SK-N-SH (cell line): ENCODE measurements at places on chromosomes 4 and X. TPM values are rescaled to one million over a fixed set of nuclear protein-coding genes. Genes with fewer than 3 reads are reported as not detected.

- DNase-seq: peak; percentile 22
Observed at GRCh38 chr4:48985976-48986653, at the start of gene CWH43. Gene CWH43, plus strand, starts transcription at chr4:48986275. Its CDS starts 155 bp downstream, at chr4:48986430.

- DNase-seq: peak; percentile 27
Observed at GRCh38 chrX:32524385-32524784, 687.0 kb downstream of the DMD start.

DNA sequence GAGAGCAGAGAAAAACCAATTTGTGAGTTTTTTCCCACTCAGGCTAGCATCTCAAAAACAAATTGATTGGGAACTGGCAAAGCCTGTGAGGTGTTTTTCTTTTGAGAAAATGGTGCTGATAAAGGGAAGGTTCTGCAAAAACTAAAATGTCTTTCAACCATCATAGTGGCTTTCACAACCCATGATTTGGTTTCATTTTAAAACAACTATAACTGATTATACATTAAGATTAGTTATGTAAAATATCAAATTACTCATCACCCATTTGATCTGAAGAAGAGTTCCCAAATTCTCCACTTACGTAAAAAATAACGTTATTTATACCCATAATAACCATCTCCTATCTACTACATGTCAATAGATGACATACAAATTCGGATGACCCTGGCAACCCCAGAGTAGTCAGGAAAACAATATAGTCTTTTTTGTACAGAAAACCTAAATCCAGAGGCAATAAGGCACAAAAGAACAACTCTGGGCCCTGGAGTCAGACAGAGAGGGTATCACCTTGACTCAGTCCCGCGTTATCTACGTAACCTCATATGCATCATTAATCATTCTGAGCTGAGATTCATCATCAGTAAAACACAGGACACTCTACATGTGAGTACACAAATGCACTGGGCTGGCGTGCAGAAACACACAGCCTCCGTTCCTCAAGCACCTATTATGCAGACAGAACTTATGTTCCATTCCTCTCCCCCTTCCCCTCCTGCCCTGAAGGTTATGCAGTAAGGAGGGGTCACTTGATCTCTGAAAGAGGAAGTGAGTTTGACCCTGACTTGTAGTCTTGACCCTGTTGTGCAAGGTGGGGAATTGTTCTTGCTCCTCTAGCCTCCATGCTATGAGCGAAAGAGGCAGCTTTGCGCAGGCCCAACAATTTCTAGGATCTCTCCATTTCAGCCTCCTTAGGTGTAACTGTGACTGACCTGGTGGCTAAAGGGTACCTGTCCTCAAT is 82.2 kb downstream of the SLC9A7 start:
- DNase-seq: no peak

The MAGEA2B gene
- 17.1 and 29.5 TPM in 2 replicates for polyA plus RNA-seq

DNA sequence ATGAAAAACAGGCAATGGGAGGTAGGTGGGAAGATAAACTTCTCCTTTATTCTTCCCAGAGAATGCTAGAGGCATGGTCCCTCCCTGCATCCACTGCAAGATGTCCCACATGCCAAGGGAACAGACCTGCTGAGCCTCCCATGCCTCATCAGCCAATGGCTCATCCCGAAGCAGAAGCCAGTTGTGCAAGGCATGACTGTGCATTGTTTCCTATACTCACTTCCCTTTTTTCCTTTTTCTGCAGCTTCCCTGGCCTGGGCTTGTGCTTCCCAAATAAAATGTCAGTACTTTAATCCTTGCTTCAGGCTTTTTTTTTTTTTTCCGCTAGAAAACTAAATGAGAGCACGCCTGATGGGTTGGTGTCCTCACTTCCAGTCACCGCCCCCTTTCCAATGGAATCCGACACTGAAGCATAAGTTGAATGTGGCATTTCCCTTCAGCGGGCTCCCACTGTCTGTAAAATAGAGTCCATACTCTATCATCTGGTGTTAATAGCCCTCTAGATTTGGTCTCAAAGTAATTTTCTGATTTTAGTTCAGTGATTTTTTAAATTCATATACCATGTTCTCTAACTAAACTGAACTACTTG is 239.0 kb upstream of the JADE1 start:
- DNase-seq: no peak

- no peak for DNase-seq
Observed at GRCh38 chrX:12817528-12817927, 26.3 kb downstream of the PRPS2 start.

DNA sequence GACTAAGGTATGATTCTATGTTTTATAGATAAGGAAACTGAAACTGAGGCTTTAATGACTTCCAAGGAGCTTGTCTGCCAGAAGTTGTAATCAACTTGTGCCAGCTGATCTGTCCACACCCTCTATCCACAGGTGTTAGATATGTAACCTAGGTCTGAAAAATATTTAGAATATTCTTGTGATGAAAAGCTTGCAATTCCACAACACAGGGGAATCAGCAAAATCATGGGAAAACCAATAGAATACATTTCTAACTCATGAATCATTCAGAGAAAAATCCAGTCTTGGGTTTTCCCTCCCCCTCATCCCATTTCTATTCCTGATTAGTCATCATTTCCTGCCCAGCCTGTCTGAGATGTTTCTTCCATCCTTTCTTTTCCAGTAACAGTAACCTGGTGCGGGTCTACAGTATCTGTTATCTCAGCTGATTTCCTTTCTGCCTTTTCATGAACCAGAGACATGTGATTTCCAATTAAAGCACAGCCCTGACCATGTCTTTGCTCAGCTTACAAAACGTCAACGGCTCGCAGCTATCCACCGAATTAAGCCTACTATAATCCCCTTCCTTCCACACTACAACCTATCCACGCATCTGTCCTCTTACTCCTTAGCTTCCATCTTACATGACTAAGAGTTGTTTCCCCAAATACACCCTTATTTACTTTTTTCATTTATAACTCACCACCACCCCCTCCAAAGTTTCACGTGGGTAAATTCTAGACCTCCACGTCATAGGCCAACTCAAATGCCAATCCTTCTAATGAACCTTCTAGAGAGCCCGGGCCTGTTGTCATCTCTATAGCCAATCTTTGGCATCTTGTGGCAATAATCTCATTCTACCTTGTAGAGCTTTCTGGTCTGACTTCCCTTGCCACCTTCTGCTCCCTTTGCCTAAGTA is 961 bp upstream of the NOCT start:
- peak; percentile 44 for DNase-seq

DNA sequence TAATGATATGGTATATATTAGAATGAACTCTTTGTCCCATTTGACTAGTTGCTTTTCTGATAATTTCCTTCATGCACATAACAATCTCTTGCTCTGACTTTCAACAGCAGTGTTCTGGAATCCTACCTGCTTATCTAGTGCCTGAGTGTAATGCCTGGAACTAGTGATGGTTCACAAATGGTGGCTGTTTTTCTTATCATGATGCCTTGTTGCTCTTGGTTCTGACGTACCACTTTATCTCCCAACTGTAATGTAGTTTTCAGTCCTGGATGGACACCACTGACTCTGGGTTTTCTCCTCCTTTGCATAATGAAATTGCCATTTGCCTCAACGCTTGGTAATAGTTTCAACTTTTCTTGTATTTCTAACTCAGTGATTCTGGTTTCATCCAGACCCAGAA is 25.5 kb upstream of the LUZP4 start:
- peak; percentile 15 for DNase-seq

The AKAP4 gene
- not detected in 2 replicates for polyA plus RNA-seq

GRCh38 chr4:88802138-88802537 is 104.5 kb upstream of the NAP1L5 start:
- no peak for DNase-seq

- DNase-seq: no peak
Observed at GRCh38 chrX:46477435-46477834, 67.8 kb downstream of the ZNF674 start.

DNA sequence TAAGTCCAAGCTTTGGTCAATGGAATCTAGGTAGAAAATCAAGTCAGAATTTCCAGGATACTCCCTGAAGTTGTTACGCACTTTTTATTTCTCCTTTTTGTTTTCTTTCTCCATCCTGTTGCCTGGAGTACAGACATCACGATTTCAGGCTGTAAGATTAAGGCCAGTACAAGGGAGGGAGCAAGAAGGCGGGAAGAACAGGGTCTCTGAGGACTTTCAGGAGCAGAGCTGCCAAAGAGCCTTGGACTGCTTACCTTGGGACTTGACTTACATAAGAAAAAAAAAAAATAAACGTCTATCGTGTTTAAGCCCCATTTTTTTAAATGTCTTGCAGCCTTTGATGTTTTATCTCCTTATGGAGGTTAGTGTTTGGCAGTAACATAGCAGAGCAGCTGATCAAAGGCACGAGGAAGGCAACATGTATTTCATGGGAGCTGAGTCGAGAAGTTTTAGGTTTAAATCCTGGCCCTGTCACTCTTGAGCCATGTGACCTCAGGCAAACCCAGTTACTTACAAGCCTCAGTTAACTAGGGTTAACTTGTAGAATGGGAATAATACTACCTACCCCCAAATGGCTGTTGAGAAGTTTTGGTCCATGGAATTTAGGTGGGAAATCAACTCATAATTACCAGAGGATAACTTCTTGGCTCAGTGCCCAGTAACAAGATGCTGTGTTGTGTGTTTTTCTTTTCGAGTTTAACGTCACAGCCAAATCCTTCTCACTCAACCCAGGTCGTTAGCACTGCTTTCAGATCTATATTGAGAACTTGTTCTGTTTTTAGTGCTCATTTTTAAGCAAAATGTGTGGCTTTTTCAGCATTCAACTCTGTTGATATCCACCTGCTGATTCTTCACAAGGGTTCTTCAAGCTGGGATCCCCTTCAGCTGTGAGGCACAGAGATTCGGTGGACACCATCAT is 106.8 kb downstream of the CLNK start:
- DNase-seq: no peak

- no peak for DNase-seq
Observed at GRCh38 chrX:55777596-55777995, 60.0 kb downstream of the RRAGB start.

- no peak for DNase-seq
Observed at GRCh38 chr4:56460085-56460484, 7.3 kb upstream of the SRP72 start.

The SPANXB1 gene
- polyA plus RNA-seq: not detected in 2 replicates

The ARMCX4 gene
- polyA plus RNA-seq: 3.7 and 3.8 TPM in 2 replicates

The CXCL8 gene
- polyA plus RNA-seq: 6.0 and 7.7 TPM in 2 replicates

The IL2 gene
- not detected in 2 replicates for polyA plus RNA-seq

The ANOS1 gene
- polyA plus RNA-seq: under 0.01 and 0.02 TPM in 2 replicates
